ENCODE measurements at places on chromosomes 1 and 21.

- DNase-seq = no peak
These were observed 120.2 kb downstream of the DMRTB1 start for GRCh38 chr1:53579221-53580008.

GRCh38 chr1:25080294-25081209 is 150.5 kb upstream of the RUNX3 start:
- DNase-seq = no peak

- DNase-seq = no peak
These were observed 23.1 kb upstream of the PTAFR start for GRCh38 chr1:28199328-28200233.

DNA sequence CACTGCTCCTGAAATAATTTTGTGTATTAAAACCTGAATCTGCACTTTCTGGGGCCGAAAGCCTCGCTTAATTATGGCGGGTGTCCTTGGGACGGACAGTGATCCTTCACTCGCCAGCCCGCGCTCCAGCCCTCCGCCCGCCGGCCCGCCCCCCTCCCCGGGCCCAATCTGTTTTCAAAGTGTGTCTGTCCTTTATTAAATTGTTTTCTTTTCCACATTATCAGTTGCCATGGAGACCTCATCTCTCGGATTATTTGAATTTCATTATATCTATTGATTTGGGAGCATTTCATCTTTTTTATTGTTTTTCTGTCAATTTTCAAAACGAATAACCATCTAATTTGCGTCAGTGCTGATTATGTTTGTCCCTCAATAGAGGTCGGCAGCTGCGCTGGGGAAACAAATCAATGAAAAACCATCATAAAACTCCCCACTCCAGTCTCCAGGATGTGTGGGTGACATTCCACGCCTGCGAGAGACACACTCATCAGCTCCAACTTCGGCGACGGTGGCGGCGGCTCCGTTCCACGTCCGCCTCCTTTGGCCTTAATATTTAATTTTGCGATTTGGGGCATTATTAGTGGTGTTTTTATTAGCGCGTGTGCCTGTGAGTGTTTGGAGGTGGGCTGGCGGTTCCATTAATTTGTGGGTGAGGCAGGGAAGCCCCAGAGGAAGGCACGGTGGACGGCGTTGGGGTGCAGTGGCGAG is 123.9 kb downstream of the CASZ1 start:
- no peak for DNase-seq

GRCh38 chr1:242318140-242318539 is 206.4 kb downstream of the PLD5 start:
- DNase-seq = no peak

DNA sequence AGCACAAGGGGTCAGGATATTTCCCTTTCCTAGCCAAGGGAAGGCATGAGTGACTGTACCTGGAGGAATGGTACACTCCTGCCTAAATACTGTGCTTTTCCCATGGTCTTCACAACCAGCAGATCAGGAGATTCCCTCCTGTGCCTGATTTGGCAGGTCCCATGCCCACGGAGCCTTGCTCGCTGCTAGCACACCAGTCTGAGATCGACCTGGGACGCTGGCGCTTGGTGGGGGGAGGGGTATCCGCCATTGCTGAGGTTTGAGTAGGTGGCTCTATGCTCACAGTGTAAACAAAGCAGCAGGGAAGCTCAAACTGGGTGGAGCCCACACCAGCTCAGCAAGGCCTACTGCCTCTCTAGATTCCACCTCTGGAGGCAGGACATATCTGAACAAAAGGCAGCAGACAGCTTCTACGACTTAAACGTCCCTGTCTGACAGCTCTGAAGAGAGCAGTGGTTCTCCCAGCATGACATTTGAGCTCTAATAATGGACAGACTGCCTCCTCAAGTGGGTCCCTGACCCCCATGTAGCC is 486.0 kb upstream of the CHRM3 start:
- DNase-seq = no peak

GRCh38 chr1:89611721-89612120 is 21.2 kb upstream of the LRRC8C start:
- no peak for DNase-seq

GRCh38 chr1:29356663-29357062 is 120.3 kb downstream of the PTPRU start:
- DNase-seq = no peak

DNA sequence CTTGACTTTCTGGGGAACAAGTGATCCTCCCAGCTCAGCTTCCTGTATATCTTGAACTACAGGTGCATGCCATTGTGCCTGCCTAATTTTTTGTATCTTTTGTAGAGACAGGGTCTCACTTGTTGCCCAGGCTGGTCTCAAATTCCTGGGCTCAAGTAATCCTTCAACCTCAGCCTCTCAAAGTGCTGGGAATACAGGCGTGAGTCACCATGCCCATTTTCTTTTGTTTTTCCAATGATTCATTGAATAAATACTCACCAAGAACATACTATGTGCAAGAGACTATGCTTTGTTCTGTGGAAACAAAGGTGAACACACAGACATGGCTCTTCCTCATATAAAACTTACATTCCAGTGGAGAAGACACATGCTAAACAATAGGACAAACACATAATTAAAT is 407.8 kb upstream of the DAB1 start:
- no peak for DNase-seq

- DNase-seq = no peak
These were observed 231.7 kb upstream of the SGIP1 start for GRCh38 chr1:66302184-66302742.

- no peak for DNase-seq
These were observed 30.1 kb upstream of the VASH2 start for GRCh38 chr1:212920246-212920645.

DNA sequence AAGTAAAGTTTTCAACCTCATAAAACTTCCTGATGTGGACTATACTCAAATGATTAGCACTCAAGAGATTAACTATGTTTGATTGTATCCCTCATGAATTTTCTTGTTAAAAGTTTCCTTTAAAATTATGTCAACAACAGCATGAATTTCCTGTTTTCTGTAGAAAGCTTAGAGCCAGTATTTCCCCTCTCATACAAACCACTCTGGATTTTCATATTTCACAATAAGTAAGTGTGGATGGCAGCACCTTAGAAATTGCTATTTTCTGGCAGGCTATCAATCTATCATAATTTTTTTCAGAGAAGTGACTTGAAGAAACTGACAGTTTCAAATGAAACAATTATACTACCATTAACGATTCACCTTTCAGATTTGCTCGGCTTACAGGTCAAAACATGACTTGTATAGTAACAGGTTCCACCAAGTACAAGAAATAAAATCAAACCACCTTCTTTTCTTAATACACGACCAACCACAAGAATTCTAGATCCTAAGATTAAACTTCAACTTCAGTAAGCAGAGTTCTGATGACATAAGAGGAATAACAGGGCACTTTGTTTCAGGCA is 20.8 kb downstream of the ELK4 start:
- no peak for DNase-seq

DNA sequence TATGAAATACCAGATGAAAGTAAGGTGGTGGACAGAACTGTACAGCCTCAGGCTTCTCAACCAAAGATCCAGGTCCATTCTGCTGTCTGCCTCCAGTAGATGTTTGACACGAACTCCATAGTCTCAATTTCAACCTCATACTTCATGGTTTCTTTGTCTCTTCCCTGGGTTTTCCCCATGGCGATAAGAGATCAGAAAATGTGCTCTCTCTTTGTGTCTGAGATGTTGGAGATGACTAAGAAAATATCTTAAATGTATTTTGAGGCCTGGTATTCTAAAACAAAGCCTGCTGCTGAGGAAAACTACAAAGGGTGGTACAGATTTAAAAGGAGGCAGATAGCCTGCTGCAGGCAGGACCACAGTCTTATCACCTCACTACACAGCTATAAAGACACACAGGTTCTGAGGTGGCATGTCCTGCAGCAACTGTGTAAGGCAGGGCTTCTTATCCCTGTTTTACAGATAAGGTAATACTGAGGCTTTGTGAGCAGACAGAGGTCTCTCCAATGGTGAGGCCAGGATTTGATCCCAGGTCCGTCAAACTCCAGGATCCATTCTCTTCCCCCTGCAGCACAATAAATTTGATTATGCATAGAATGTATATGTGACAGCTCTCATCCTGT is 40.0 kb upstream of the CACNA1E start:
- no peak for DNase-seq

DNA sequence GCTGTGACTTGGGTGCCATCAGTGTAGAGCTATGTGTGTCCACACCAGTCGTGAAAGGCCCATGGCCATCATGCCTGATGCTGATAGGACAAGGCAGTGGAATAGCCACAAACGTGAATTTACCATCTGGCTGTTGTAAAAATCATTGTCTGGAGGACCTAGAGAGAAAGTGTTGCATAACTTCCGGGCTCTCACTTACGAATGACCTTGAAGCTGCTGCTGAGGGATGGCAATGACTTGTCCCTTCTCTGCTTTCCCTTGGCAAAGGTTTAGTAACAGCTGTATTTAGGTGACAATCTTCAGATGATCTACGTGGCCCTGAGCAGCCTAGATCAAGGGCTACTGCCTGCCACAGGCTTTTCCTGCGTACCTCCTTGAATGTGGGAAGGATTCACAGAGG is 5.8 kb downstream of the ATP1B1 start:
- no peak for DNase-seq

DNA sequence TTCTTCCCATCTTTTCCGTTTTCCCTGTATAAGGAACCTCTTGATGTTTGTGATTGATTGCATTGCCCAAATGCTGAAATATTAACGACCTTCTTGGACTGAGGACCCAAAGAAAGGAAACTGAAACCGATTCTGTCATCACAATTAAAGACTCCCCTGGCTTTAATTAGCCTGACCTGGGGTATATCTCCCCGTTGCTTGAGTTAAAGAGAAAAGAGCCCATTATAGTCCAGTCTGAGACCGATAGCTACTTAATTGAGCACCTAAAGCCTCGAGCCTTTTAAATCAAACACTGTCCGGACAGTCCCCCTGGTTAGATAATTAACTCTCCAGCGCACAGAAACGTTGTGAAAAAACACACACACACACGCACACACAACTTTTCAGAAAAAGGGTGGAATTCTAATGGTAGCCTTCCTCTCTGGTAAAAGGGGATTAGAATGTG is 8.0 kb downstream of the LMO4 start:
- no peak for DNase-seq

DNA sequence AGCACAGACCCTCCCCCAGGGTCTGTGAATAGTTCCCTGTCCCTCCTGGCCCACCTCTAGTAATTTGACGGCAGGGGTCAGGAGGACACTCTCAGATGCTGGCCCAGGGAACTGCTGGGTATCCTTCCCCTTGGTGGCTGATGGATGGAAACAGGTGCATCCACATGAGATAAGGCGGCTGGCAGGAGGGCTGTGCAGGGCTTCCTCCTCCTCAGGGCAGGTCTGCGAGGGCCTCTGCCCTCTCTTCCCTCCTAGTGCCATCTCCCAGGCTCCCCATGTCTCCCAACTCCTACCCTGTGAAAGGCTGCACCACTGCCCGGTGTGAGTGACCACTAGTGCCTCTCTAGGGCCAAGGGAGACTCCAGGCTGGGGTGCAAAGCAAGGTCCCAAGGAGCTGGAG is 123.9 kb downstream of the GLIS1 start:
- no peak for DNase-seq

DNA sequence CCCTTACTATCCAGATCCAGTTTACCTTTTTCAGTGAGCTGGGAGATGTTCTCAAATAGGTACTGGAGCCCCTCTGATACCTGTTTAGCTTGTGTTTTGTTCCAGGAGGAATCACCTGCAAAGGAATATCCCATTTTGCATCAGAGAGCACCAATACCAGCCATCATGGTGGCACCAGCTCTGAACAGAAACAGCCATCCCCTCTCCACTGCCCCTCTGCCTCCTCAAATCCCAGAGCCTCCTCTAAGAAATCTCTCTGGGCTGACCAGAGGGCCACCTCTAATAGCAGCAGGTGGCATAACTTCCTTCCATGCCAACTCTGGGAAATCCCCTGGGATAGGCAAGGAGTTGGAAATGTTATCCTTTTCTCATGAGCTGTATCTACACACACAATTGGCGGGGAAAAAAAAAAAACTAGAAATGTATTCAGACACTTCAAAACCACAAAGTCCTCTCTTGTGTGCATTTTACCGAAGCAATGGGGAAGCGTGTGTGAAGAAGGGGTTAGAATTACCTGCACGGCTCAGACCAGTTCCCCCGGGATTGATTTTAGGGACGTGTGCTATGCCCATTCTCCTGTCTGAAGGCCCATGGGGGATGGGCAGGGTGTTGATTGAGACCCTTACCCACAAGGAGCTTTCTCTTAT is 2.4 kb downstream of the PGLYRP4 start:
- no peak for DNase-seq

DNA sequence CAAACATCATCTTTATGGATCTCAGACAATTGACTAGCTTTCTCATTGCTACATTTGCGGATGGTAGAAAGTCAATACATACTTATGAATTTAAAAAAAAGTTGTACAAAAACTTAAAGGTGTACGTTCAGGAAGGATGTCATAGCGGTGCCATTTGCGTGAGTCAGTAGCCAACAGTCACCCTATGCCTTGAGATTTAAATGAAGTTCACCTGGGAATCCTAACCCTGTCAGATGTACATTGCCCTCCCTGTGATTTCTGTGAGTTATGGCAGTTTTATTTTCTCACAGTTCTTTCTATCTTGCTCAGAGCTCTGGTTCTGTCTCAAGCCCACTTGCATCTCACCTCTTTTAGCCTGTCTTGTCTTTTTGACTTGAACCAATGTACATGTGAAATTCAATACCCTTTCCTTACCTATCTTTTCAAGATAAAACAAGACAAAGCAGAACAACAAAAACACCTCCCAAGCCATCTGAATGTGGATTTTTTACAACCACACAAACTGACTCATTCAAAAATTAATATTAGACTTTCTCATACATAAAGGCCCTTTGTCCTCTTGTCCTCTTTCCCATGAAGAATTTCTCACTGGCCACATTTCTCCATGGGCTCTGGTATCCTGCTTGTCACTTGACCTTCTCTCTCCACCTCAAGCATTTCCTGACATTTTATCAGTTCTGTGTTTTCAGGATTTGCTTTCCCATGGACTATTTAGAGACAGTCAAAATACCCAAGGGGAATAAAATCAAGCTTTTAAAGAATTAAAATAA is 25.3 kb upstream of the ZNF697 start:
- DNase-seq = no peak

DNA sequence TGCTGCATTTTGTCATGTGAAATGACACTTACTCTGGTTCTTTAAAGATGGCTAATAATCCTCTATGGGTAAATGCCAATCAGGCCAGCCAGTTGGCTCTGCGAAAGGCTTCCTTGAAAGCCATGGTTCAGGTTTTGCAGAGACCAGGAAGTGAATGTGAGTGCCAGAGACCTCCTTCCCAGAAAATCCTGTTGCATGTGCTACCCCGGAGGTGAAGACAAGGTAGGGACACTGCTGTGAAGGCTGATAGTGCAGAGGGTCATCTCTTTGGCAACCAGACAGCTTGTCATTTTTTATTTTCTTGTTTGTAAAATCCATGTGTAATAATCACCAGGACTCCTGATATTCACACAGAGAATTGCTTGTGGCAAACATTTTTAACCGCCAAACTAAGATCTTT is 18.7 kb downstream of the LRRC8D start:
- DNase-seq = no peak

DNA sequence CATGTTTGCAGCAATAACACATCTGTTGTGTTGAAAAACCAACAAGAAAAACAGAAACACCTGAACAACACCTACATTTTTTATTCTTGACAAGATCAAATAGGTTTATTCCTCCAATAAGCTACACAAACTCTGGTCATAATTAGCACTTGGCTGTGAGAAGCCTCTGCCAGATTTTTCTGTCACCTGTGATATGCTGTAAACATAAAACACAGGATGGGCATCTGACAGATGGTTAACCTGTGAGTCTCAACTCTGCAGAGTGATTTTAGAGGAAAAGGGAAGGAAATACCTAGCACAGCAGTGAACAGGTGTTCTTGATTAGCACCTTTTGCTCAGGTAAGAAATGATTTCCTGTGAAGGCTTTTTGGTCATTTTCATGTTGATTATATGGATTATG is 175.4 kb upstream of the COA6 start:
- no peak for DNase-seq

- DNase-seq = no peak
These were observed 565.2 kb downstream of the NEGR1 start for GRCh38 chr1:71717186-71717585.

Data from NCI-H1417 treated with DMSO at 0.1 percent for 48 hours (cell line).